ENCODE measurements at places on chromosomes 6 and 20.

DNA sequence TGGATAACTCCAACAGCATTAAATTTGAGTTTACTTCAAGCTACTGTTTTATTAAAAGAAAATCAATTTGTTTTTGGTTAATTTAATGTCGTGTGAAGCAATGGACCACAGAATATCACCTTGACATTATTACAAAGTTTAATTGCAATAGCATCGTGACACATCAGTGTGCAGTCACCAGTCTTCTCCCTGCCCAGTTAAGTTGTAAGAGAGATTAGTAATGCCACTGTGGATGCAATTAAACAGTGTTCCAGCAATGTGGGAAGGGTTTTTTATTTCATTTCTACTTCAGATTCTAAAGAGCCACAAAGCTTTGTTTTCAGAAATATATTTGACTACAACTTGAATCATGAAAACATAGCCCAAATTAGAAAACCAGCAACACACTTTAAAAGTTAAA is 128.7 kb downstream of the SYNE1 start:
- no peak for DNase-seq

DNA sequence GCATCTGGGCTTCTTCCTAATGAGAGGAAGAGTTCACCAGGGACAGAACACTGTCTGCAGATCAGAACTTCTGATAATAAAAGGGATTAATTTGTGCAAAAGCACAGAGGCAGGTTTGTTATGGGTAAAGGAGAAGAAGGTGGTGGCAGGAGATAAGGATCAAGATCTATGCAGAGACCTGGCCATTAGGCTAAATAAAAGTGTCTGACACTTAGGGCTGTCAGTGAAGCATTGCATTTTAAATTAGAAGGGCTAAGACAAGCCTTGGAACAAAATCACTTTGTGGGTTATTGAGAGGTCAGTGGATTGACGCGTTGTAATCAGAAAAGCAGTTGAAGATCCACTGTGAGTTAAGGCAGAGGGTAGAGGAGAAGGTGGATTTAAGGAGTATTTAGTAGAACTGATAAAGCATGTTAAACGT is 76.8 kb downstream of the MAP3K4 start:
- DNase-seq = no peak

DNA sequence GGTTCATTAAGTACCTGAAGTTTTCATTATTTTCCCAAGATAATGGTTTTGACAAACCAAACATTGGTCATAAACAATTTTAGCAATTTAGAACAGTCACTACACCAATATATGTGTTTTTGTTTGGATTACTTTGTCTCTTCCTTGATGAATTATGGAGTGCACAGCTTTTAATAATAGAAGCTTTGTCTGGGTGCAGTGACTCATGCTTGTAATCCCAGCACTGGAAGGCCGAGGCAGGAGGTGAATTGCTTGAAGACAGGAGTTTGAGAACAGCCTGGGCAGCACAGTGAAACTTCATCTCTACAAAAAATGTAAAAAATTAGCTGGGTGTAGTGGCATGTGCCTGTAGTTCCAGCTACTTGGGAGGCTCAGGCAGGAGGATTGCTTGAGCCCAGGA is 89.4 kb upstream of the ANKEF1 start:
- no peak for DNase-seq

GRCh38 chr6:106549521-106549920 is 79.8 kb downstream of the RTN4IP1 start:
- DNase-seq = no peak

DNA sequence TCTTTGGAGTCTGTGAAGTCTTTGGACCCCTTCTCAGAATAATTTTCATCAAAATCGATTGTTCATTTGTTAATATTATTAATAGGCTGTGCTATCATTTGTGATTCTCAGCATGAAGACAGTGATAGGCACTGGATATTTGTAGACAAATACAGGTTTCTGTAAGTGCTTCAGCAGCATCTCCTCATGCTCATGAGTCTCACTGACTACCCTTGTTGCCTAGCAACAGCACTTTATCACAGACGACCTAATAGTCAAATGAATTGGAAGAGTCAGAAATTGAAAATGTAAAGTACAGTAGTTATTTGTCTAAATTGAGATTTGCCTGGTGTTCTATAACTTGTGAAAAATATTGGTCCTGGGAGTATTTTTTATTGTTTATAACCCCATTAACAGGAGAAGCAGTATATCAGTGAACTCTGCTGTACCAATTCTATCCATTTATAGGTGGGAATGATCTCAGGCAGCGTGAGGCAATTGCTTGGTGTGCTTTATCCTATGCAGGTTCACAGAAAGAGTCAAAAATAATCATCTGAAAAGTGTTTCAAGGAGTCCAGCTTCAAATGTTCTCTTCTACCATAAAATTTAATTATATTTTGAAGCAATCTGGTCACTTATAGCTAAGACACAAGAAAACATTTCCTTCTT is 684.6 kb downstream of the RFPL4B start:
- no peak for DNase-seq

DNA sequence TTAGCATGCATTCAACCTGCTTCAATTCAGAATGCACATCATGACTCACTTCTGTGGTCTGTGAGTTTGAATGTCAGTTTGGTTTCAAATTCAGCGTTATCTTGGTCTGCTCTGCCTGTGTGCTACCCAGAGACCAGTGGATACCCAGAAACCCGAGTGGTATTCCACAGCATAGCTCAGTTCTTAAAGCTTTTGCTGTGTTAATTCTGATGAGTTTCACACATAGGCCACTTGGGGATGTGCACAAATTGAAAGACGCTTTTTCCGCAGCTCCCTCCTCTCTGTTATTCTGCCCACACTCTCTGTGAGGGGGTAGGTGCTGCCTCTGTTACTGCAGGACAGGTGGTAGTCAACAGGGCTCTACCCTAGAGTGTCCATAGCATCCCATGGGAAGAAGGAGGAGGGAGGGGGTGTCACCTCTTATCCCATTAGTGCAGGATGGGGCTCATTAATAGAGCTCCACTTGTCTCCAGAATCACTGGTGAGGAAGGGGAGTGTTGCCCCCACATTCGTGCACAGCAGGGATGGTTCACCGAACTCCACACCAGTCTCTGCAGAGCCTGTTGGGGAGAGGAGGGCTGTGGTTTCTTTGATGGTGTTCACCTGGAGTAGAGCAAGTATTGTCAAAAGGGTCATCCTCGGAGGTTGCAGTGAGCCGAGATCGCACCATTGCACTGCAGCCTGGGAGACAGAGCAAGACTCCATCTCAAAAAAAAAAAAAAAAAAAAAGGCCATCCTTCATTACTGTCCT is 29.2 kb upstream of the SDCBP2 start:
- DNase-seq = no peak

GRCh38 chr20:1894471-1894950 is 696 bp upstream of the SIRPA start:
- peak; percentile 9 for DNase-seq

DNA sequence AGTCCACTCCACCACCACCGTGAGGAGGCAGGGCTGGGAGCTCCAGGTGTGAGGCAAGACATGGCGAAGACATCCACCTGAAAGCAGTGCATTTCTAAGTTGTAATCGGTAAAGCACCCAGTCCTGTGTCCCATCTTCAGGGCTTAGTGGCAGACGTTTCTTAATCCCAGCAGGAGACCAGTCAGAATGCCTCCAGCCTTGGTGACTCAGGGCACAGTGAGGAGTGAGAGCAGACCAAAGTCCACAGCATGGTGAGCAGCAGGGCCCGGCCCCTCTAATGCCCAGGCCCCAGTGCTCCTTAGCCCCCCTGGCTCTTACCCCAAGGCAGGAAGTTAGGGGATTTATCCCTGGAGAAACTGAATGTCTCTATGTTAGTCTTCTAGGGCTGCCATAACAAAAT is 183.9 kb downstream of the SYNDIG1 start:
- no peak for DNase-seq

DNA sequence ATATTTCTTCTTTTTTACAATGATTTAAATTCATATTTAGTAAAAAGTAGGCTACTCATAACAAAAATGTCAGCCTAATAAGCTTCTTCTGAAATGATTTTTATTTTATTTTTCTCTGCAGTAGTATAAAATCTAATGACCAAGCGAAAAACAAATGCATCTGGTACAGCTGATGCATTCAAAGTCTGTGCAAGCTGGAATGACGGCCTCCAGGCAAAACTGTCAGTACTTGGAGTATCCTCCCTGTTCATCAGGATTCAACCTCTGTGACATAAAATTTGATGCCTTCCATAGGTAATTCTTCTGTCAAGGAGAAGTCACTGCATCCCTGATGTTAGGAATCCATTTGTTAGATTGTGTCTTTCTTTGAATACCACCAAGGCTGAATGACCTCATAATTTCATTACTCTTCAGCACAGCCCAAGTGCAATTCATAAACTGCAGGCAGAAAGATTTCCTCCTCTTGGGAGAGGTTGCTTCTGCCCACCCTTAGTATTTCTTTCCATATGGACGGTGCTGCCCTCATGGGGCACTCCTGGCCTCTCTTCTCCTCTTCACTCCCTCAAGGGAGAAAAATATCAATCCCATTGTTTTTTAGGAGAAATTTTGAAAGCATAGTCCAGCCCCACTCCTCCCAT is 146.4 kb upstream of the STXBP5 start:
- DNase-seq = no peak

GRCh38 chr6:31734821-31735406 is 1.4 kb downstream of the CLIC1 start:
- no peak for DNase-seq

GRCh38 chr20:63686492-63687321 is 9.7 kb upstream of the TNFRSF6B start:
- DNase-seq = peak; percentile 66

DNA sequence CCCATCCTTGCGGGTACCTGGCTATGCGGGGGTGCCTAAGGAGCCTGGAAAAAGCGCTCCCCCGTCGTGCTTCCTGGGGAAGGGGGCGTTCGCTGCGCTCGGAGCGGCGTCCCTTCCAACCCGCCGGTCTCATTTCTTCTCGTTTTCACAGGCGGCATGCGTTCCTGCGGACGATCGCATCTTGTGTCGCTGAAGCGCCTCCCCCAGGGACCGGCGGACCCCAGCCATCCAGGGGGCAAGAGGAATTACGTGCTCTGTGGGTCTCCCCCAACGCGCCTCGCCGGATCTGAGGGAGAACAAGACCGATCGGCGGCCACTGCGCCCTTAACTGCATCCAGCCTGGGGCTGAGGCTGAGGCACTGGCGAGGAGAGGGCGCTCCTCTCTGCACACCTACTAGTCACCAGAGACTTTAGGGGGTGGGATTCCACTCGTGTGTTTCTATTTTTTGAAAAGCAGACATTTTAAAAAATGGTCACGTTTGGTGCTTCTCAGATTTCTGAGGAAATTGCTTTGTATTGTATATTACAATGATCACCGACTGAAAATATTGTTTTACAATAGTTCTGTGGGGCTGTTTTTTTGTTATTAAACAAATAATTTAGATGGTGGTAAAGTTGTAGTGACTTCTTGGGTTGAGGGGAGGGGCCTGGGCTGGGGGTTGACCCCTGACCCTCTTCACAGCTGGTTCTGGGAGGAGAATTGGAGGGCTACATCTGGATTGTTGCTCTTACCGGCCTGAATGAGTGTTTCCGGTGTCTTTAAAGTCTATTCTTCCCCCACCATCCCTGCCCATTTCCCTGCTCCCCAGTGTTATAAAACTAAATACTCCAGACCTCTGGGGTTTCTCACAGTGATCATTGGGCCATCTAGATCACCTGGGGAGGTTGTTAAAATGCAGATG is 1.1 kb downstream of the ID1 start:
- DNase-seq = no peak

- no peak for DNase-seq
Measured at GRCh38 chr6:30397697-30398096, 52.7 kb downstream of the RPP21 start.

GRCh38 chr6:37171201-37171969 is 1.4 kb downstream of the PIM1 start:
- DNase-seq = no peak

DNA sequence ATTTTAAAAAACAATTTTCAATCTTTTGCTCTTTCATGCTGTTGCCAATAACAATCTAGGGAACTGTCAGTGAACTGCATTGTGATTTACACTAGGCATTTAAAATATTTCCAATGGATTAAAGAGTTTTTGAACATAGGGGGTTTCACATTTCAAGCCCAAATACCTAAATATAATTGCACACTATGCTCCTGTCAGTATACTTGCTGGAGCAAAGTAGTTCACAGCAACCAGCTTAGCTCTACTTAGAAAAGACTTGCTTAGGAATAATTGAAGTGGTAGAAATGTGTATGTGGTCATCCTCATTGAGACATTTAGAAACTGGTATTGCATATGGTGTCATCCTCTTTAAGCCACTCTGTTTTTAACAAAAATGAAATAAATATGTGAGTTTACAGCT is 41.7 kb upstream of the REV3L start:
- no peak for DNase-seq

DNA sequence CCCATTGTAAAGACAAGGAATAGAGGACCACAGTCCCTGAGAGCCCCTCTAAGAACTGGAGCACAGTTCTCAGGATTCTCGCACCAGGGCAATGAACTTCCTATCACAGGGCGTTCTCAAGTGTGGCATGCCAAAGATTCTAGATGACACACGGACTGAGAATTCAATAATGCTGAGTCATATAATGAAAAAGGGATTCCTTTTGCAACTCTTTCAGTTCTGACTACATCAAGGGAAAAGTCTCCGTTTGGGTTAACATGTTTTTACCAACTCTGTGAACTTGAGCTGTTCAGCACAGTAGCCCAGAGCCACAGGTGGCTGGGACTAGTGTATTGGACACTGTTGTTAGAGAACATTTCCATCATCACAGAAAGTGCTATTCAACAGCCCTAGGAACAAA is 3.4 kb downstream of the MED20 start:
- no peak for DNase-seq

DNA sequence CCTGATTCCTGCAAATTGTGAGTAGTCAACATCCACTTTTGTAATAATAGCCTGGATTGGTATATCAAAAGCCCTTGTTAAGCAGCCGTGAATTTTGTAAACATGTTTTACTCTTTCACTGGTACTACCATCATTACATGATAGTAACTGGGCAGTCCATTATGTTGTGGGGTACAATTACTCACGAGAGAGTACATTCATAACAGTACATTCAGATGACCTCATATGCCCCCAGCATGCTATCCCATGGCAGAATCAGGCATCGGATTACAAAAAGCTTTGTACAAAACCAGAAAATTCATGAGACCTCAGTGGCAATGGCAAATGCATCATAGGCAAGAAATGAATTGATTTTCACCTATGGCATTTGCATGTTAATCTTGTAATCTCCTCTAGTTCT is 166.2 kb downstream of the EPM2A start:
- DNase-seq = no peak

GRCh38 chr6:25324066-25324762 is 45.0 kb downstream of the CARMIL1 start:
- no peak for DNase-seq

GRCh38 chr20:24658920-24659660 is 189.7 kb downstream of the SYNDIG1 start:
- DNase-seq = no peak

- DNase-seq = no peak
Measured at GRCh38 chr6:24330137-24330732, 27.6 kb downstream of the DCDC2 start.

DNA sequence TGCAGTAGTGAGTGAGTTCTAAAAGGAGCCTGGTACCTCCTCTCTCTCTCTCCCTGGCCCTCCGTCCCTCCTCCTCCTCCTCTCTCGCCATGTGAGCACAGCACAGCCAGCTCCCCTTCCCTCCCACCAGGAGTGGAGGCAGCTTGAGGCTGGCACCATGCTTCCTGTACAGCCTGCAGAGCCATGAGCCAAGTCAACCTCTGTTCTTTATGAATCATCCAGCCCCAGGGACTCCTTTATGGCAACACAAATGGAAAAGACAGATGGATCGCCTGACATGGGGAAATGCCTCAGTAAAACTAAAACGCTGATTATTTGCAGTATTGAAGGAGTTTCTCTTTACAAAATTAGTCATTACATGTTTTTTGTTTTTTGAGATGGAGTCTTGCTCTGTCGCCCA is 233.7 kb upstream of the ARID1B start:
- DNase-seq = no peak
